Renal cortex interstitium (tissue), 15 donors: ENCODE measurements at places on chromosomes 16 and 17.

DNA sequence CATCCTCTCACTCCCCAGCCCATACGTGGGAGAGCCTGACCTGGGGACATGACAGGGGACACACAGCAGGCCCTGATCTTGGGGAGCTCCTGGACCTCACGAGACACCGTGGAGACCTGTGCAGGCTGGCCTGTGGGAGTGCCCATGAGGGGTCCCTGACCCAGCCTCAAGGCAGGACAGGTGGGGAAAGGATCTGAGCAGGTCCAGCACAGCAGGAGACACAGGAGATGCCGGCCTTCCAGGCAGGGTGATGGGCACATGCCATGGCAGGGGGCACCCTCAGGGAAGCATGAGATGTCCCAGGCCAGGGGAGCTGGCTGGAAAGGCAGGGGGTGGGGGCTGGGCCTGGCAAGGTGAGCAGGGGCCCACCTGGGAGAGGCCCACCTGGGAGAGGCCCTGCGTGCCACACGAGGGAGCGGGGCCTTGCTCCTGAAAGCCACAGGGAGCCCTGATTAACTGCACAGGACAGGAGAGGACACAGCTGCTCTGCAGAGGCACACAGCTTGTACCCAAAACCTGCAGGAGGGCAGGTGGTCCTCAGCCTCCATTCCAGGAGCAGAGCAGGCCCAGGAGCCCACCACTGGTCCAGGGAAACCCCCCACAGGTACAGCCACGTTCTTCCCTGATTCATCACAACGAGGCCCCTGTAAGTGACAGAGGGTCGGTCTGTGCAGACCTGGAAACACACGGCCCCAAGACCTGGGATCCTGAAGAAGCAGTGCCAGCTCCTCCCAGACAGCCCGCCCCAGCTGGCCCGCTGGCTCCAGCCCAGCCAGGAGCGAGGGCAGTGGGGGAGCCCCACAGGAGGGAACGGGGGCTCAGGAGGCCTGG, 26.6 kb upstream of the KRT17 start:
- no peak for DNase-seq

- DNase-seq = no peak
Observed at GRCh38 chr17:83019376-83019775, 60.0 kb upstream of the METRNL start.

GRCh38 chr17:67293251-67294203, 48.5 kb upstream of the HELZ start:
- DNase-seq = peak; percentile 33

GRCh38 chr17:31908386-31908785, 6.9 kb upstream of the UTP6 start:
- no peak for DNase-seq

DNA sequence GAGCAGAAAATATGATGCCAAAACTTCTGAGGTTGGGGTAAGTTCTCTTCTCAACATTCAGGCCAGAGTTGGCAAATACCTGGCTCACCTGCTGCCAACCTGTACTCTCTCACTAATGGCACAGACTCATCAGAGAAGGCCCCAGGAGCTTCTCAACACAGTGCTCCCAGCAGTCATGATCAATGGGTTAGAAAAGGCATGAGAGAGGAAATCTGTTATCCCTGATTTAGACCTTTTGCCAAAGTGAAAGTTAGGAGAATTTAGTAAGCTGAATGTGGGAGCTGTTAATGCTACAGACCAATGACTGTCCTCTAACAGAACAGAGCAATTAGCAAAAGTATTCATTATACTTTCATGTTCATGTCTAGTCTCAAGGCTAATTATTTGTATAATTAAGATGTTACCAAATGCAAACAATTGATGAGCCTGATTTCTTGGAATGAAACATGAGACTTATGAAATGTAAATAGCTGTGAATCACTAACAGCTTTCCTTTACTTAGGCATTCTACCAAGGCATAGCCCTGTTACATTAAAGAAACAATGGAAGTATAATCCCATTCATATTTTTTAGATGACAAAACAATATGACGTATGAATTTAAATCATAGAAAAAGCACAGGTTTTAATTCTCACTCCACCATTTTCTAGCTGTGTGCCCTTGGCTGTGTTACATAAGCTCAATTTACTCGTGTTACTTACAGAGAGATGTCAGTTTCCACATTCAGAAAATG, 68.7 kb upstream of the MARCHF10 start:
- DNase-seq = no peak

DNA sequence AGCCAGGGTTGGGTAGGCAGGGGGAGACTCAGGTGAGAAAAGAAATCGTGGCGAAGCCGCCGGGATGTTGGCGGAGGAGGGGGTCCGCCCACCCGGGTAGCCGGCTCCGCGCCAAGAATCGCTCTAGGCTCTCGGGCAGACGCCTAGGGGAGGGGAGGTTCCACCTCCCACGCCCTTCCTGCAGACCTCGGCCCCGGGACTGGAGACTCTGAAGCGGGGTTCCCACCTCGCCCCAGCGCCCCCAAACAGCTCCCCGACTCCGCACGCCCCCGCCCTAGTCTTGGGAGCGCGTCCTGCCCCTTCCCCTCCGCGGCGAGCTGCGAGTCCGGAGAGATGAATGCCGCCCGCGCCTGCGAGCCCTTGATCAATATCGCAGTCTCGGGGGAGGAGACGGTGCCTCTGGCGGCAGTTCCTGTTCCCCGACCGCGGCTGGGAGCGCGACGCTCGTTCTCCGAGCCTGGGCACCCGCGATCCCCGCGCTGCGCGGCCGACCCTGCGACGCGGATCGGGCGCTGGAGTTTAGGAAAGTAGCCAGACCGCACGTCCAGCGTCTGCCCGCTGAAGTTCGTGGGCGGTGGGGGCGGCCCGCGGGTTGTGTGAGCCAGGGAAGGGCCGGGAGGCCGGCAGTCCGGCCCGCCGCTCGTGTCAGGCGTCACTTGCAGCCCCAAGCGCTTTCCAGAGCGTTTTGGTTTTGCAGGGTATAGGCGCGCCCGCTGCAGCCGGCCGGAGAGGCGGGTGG, 790 bp downstream of the CRHR1 start:
- DNase-seq = no peak

DNA sequence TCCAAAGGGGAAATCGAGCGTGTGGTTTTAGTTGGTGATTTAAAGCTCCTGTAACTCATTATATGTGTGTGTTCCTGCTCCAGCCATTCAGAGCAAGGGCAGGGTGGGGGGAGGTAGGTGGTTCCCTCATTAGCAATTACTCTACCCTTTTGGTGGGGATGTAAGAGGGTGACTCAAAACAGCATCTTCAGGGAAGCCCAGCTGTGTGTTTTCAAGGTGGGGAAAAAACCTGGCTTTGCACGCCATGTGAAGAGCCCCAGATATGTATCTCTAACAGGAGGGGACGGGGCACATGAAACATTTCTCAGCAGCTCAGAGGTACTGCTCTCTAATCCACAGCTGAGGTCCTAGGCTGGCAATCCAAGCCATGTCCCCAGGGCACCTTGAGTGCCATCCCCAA, 241.3 kb upstream of the ZFHX3 start:
- no peak for DNase-seq
